Large intestine (tissue), 12 donors: ENCODE measurements at places on chromosomes 6 and 20. TPM values are rescaled to one million over a fixed set of nuclear protein-coding genes. Genes with fewer than 3 reads are reported as not detected.

- DNase-seq: no peak
- H3K4me1 ChIP-seq: no peaks in the 10 kb centered on the region
- no peaks in the 10 kb centered on the region for H3K36me3 ChIP-seq
- peaks cover 7% of the 10 kb centered on the region for H3K27me3 ChIP-seq
- H3K4me3 ChIP-seq: no peak overlapping the region
Measured at GRCh38 chr6:96917098-96917497, 7.4 kb upstream of the KLHL32 start.

- H3K4me3 ChIP-seq: no peak overlapping the region
- no peak for DNase-seq
- H3K36me3 ChIP-seq: peaks cover 5% of the 10 kb centered on the region
Measured at GRCh38 chr6:16540804-16541752, 220.2 kb downstream of the ATXN1 start.

DNA sequence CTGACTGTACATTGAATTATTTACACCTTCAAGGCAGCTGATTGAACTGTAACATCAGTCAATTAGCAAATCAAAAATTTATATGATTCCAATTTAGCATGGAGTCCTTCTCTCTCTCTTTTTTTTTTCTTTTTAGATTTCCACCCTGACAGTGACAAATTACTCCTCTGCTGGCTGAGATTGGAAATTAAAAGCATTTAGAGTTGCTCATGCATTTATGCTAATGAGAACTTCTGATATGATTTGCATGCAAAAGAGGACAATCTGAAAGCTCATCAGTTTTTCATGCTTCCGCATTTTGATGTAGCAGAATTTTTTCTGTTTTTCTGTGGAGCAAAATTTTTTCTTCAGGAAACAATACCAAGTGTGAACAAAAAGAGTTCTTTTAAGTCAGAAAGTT is 130.5 kb upstream of the NOX3 start:
- no peaks in the 10 kb centered on the region for H3K27me3 ChIP-seq
- DNase-seq: no peak
- H3K36me3 ChIP-seq: no peaks in the 10 kb centered on the region
- no peak overlapping the region for H3K4me3 ChIP-seq
- H3K4me1 ChIP-seq: no peaks in the 10 kb centered on the region

DNA sequence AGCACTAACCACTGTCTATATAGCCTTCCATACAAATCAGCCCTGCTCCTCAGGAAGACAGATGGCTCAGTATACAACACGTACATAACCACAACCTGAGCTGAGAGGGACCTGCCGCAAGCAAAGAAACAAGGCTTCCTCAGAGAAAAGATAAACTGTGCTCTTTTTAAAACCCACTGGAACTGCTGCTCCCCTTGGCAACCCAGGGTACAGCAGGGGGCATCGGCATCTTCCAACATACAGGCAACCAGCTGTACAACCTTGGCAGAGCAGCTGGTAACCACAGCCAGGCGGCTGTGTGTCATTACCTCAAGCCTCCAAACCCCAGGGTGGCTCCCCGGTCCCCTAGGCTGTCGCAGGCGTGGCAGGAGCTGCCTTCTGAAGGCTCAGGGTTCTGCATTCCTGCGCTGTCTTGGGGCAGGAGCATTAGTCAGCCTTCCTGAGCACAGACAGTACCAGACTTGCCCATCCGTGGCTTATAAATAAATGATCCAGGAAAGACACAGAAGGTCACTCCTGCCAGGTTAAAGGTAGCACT is 249.5 kb downstream of the ADGRG6 start:
- H3K27me3 ChIP-seq: peaks cover 4% of the 10 kb centered on the region
- no peak for DNase-seq
- no peak overlapping the region for H3K27ac ChIP-seq
- no peak overlapping the region for H3K4me3 ChIP-seq

DNA sequence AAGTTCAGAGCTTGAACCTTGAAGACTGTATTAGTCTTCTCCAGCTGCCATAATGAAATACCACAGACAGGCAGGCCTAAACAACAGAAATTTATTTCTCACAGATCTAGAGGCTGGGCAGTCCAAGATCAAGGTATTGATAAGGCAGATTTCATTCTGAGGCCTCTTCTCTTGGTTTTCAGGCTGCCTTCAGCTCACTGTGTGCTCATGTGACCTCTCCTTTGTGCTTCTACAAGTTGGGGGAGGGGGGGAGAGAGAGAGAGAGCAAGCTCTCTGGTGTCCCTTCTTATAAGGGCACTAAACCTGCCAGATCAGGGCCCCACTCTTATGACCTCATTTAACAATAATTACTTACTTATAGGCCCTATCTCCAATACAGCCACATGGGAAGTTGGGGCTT is 102.6 kb upstream of the RSPO3 start:
- no peak overlapping the region for H3K4me3 ChIP-seq
- no peaks in the 10 kb centered on the region for H3K4me1 ChIP-seq
- no peaks in the 10 kb centered on the region for H3K36me3 ChIP-seq
- no peak overlapping the region for H3K27ac ChIP-seq
- no peak for DNase-seq

DNA sequence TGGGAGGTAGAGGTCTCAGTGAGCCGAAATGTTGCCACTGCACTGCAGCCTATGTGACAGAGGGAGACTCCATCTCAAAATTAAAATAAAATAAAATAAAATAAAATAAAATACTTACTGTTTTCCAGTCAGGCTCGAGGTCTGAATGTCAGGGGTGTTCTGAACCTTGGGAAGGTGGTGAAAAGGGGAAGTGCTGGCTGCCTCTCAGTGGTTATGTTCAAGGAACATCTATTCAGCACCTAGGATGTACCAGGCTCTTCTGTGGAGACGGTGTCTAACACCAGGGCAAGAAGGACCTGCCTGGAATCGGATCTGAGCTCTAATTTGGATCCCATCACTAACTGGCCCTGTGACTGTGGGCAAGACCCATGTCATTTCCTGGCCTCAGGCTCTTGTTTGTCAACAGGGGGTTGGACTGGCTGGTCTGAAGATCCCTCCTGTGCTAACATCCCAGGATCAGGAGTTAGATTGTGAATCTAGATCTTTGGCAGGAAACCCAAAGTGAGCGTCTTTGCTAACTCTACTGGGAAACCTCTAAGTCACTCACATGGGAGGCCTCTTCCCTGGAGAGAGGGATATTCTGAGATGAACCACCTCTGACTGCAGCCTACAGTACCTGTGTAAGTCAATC is 63.4 kb upstream of the SIRPG start:
- no peak for DNase-seq
- H3K4me3 ChIP-seq: no peak overlapping the region
- no peaks in the 10 kb centered on the region for H3K36me3 ChIP-seq
- no peaks in the 10 kb centered on the region for H3K27me3 ChIP-seq

GRCh38 chr6:152932865-152933264 is 50.0 kb downstream of the FBXO5 start:
- no peak for DNase-seq
- no peak overlapping the region for H3K4me3 ChIP-seq
- no peaks in the 10 kb centered on the region for H3K36me3 ChIP-seq
- no peak overlapping the region for H3K27ac ChIP-seq
- no peaks in the 10 kb centered on the region for H3K27me3 ChIP-seq
- H3K4me1 ChIP-seq: no peaks in the 10 kb centered on the region

DNA sequence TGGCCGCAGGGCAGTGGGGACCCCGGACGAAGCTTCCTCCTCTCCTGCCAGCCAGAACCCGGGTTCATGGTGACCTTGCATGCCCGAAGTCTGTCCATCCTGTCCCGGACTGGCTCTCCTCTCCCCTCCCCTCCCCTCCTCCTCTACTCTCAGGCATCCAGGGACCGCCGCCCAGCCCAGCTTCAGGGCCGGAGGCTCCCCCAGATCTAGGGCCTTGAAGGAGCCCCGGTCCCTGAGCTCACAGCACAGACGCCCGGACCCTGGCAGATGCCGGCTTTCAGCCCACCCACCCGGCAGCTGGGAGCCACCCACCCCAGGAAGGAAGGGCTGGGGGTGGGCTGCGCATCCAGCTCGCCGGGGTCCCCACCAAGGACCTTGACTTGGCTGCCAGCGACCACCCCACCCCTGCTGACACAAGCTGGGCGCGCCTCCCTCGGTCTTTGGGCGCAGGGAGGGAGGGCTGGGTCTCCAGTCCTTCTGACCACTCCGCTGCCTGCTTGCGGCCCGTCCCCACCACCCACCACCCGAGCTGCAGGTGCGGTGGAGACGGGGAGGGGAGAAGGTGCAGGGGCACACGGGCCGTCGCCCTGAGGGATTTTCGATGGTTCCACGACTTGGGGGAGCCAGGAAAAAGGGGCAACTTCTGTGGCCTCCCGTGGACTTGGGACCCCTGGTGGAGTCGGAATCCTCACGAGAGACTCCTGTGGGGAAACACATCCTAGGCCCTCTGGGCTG is 5.8 kb upstream of the ABHD16B start:
- peaks cover 47% of the 10 kb centered on the region for H3K4me1 ChIP-seq
- H3K36me3 ChIP-seq: no peaks in the 10 kb centered on the region
- no peak for DNase-seq

GRCh38 chr6:13559251-13559650 is 15.2 kb upstream of the SIRT5 start:
- no peak overlapping the region for H3K4me3 ChIP-seq
- no peak for DNase-seq
- no peaks in the 10 kb centered on the region for H3K4me1 ChIP-seq
- H3K27me3 ChIP-seq: peaks cover under 1% of the 10 kb centered on the region
- H3K27ac ChIP-seq: no peak overlapping the region
- H3K36me3 ChIP-seq: no peaks in the 10 kb centered on the region

- no peaks in the 10 kb centered on the region for H3K36me3 ChIP-seq
- H3K4me3 ChIP-seq: no peak overlapping the region
- no peak overlapping the region for H3K27ac ChIP-seq
- H3K27me3 ChIP-seq: no peaks in the 10 kb centered on the region
- no peaks in the 10 kb centered on the region for H3K4me1 ChIP-seq
Measured at GRCh38 chr20:18727032-18727508, 86.5 kb upstream of the SCP2D1 start.

DNA sequence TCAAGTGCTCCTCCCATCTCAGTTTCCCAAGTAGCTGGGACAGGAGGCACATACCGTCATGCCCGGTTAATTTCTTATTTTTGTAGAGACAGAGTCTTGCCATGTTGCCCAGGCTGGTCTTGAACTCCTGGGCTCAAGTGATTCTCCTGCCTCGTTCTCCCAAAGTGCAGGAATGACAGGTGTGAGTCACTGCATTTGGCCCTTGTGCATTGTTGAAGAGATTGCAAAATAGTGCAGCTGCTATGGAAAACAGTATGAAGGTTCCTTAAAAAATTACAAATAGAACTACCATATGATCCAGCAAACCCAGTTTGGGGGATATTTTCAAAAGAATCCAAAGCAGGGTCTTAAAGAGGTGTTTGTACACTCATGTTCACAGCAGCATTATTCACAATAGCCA is 69.1 kb downstream of the GJA10 start:
- H3K36me3 ChIP-seq: no peaks in the 10 kb centered on the region
- DNase-seq: no peak
- no peak overlapping the region for H3K27ac ChIP-seq
- H3K4me1 ChIP-seq: no peaks in the 10 kb centered on the region

- peaks cover 14% of the 10 kb centered on the region for H3K4me1 ChIP-seq
- H3K4me3 ChIP-seq: no peak overlapping the region
- peaks cover 3% of the 10 kb centered on the region for H3K36me3 ChIP-seq
- DNase-seq: no peak
- H3K27me3 ChIP-seq: no peaks in the 10 kb centered on the region
Measured at GRCh38 chr20:32527052-32527446, 58.1 kb downstream of the NOL4L start.

- no peaks in the 10 kb centered on the region for H3K27me3 ChIP-seq
- H3K27ac ChIP-seq: no peak overlapping the region
- H3K36me3 ChIP-seq: no peaks in the 10 kb centered on the region
- DNase-seq: no peak
- no peak overlapping the region for H3K4me3 ChIP-seq
Measured at GRCh38 chr6:9699888-9700287, 715.0 kb downstream of the TFAP2A start.

DNA sequence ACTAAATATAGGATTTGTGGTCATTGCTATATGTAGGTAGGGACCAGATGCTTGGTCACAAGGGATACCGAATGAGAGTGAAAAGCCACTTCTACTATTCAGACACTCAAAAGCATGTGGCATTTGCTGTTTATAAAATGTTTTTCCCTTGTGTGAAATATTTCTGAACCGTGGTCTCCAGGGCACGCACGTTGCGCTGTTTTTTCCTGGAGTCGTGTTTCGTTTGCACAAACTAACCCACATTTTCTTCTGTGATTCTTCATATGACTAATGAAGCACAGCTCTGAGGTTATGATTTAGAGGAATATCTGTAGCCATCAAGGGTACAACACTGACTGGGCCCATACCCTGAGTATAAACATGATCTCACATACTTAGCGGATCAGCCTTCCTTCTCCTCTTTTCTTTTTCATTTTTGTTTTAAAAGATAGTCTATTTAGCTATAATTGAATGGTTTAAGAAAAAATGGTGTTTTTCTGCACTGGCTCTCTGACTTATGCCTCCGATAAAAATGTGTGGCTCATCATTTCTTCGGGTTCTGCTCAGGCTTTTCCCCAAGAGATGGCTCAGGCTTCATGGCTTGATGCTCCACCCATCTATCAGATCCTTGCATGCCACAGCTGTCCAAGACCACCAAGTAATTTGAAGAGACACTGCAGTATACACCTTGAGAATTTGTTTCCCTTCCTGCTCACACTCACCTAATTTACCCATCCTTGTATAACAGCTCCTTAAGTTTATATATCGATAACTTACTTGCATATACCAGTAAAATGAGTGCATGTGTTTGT is 59.9 kb upstream of the HBS1L start:
- no peaks in the 10 kb centered on the region for H3K27me3 ChIP-seq
- no peak overlapping the region for H3K27ac ChIP-seq
- H3K36me3 ChIP-seq: no peaks in the 10 kb centered on the region
- H3K4me1 ChIP-seq: no peaks in the 10 kb centered on the region

CRISP3 gene
- 0.06 TPM for polyA plus RNA-seq

VNN1 gene
- polyA plus RNA-seq: 2.0 TPM

C2 gene
- 9.3 TPM for polyA plus RNA-seq

C6orf132 gene
- 44.3 TPM for polyA plus RNA-seq

TMC2 gene
- polyA plus RNA-seq: 0.45 TPM

TINAG gene
- 23.7 TPM for polyA plus RNA-seq

SOX12 gene
- polyA plus RNA-seq: 12.7 TPM
